Bone marrow (tissue), 2 donors: ENCODE measurements at places on chromosomes 3 and 15.

- no peak for DNase-seq
Measured at GRCh38 chr3:114226313-114226712, 11.1 kb downstream of the ZNF80 start.

DNA sequence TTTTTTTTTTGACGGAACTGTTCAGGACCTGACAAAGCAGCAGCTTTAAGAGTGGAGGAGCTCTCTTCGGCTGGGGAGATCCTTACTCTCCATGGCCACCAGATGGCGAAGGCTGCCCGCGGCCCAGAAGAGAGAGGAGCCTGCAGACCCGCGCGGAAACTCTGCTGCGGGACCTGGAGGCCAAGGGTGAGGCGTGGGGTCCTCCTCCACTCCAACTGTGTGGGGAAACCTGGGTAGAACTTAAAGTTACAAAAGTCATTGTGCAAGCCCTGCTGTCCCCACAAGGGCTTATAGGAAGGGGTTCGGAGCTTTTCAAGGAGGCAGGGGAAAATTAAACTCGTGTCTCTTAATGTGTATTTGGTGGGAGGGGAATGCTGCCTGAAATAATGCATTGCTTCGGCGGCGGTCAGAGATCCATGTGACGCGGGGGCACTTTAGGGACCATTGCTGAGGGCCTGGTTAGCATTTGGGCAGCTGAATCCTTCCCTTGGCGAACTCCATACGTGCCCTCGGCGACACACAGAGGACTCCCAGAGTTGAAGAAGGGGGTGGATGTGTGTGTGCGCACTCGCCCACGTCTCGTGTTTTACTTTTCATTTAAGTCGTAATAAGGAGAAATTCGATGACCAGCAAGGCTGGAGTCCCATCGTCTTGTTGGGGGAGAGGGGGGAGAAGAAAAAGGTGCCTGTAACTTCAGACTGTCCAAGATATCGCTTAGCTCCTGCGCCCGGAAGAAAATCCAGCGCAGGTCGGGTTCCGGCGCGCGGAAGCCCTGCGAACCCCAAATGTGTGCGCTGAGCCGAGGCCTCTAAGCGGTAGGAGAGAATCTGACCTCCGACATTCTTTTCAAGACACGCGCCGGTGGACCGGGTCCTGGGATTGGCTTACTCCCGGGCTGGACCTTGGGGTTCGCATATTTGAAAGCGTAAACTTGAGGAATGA lies 9.7 kb downstream of the EOMES start:
- DNase-seq: peak; percentile 47

- no peak for DNase-seq
Measured at GRCh38 chr3:136343873-136344555, 93.9 kb downstream of the PCCB start.

DNA sequence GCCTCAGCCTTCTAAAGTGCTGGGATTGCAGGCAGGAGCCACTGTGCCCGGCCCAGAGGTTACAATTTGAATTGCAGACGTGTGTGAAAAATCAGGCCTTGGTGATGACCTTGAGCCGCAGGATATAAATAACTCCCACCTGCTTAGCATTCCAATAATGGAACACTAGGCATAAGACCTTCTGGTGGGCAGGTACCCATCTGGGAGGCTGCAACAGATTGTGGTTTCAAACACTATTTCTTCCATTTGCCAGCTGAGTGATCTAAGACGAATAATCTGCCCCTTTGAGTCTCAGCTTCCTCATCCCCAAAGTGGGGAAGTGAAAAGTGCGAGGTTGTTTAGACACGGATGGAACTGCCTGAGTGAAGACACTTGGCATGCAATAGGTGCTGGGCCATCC lies 47.7 kb upstream of the HERC1 start:
- no peak for DNase-seq

DNA sequence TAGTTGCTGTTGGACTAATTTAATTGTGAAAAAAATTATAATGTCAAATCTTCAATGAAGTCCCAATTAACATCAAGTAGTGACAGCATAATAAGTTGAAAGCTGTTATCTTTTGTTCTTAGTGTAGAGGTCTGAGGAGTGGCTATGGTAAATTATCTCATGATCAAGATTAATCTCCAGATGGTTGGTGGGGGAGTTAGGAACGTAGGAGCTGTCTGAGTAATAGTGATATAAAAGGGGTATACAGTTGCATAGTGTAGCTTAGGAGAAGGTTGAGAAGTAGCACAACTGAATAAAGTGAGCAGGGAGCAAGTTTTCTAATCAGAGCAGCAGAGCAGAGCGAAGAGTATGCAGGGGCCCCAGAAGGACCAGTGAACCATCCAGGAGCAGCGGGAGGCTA lies 19.5 kb downstream of the TMOD2 start:
- no peak for DNase-seq

- no peak for DNase-seq
Measured at GRCh38 chr3:143770391-143770790, 77.9 kb downstream of the SLC9A9 start.

DNA sequence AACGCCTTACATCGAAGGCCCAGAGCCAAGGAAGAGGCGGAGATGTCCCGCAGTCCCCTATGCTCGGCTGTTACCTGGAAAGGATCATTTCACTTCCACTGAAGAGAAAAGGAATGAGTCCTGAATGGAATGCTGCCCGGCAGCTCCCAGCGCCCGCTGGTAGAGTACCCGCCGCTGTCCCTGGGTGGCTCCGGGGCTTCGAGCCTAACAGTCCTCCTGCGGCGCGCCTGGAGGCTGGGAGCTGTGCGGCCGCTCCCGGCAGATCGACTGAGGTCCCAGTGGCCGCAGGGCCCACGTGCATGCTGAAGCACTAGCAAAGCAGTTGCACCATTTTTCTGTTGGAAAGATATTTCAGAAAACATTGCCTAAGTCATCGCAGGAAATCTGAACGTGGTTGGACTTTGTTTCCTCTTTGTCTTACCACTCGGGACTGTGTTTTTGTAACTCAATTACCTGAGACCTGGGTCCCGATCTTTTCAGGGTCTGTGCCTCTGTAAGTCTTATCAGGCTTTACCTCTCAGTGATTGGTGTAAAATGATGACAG lies 984 bp downstream of the RNU6-1 start:
- no peak for DNase-seq

- DNase-seq: no peak
Measured at GRCh38 chr3:133491481-133492059, 81.9 kb upstream of the CDV3 start.

DNA sequence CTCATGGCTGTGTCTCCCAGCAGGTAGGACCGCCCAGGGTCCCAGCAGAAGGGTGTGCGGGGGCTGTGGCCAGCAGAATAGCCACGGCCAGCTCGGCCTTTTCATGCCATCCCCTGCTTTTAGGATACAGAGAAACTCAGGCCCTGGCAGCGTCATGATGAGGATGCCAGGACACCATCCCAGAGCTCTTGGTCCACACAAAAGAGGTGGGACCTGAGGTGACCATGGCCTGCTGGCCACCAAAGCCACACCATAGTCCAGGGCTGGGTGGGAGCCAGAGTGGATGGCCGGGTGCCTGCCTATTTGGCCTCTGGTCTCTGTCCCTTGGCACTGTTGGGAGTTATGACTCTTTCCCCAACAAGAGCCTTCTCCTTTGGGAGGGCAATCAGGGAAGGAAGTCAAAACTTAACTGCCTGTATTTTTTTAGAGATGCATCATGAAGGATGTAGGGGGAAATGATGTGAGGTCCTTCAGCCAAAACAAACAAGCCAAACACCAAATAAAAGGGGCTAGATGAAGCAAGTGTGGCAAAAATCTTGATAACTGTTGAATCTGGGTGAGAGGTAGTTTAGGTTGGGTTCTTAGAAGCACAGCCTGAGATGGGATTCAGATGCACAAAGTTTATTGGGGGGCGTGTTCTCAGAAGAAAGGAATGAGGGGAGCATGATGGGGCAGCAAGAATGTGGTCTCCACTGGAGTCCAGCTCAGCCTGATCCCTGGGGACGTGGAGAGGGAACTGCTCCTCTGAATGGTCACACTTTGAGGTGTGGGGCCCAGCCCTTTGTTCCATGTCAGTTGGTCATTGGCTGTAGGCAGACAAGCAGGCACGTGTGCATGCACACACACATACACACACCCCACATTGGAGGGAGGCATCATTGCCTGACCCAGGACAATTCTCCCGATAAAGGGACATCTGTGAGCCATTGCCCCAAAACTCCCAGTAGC lies 33.2 kb downstream of the SMAD6 start:
- DNase-seq: no peak

- DNase-seq: no peak
Measured at GRCh38 chr3:189237526-189237925, 65.8 kb downstream of the TPRG1 start.

GRCh38 chr15:51267051-51267702 lies 71.2 kb downstream of the CYP19A1 start:
- DNase-seq: no peak

GRCh38 chr3:66738625-66739365 lies 238.0 kb upstream of the LRIG1 start:
- no peak for DNase-seq

DNA sequence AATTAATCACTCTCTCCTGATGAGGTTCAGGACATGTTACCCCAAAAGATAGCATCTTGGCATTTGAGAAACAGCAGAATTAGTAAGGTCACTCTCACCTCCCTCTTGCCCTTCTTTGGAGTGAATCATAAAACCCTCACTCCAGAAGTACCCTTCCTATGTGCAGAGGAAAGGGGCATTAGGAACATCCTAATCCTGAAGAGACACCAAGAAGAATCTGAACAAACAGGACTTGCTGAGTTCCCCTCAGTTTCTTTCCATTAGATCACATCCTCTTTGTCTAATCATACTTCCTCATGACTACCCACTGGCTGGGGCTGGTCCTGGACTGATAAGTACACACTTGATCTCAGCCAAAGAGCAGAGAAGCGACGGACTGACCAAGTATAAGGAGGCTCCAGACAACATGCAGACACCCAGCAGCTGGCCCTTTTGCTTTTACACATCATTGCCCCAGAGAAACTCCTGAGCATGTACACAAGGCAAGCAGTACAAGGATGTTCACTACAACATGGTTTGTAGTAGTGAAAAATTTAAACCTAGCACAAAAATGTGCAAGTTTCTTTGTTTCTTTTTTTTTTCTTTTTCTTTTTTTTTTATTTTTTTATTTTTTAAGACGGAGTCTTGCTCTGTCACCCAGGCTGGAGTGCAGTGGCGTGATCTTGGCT lies 15.0 kb upstream of the TM6SF1 start:
- peak; percentile 70 for DNase-seq

DNA sequence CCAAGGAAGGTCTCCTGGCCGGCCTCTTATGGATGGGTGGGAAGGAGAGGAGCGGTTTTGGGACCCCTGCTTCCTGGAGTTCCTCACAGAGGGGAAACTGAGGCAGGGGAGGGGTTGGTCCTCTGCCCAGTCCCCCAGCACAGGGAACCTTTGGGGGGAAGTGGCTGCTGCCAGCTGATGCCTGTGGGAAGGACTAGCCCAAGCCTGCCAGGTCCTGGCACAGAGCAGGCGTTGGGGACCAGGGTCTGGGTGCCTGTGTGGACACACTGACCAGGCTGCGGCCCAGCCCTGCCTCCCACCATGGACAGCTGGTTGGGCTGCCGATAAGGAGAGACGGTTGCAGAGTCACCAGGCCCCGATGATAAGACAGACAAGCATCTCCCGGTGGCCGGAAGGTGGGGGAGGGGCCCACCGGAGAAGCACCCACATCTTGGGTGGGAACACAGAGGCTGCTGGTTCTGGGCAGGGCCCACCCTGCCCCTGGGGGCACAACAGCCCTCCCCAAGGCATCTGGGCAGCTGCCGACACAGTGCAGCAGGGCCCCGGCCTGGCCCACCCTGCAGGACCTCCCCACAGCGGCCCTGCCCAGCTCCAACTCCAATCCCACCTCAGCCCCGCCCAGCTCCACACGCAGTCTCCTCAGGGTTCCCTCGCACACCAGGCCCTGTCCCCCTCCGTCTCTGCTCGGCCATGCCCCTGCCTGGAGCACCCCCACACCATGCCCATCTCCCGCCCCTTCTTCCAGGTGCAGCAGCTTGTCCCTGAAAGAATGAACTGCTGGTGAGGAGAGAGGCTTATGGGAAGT lies 50.7 kb downstream of the DNAJB8 start:
- no peak for DNase-seq

- no peak for DNase-seq
Measured at GRCh38 chr3:131714585-131715220, 211.9 kb upstream of the MRPL3 start.

- no peak for DNase-seq
Measured at GRCh38 chr15:74041777-74042435, 40.4 kb downstream of the GOLGA6A start.

DNA sequence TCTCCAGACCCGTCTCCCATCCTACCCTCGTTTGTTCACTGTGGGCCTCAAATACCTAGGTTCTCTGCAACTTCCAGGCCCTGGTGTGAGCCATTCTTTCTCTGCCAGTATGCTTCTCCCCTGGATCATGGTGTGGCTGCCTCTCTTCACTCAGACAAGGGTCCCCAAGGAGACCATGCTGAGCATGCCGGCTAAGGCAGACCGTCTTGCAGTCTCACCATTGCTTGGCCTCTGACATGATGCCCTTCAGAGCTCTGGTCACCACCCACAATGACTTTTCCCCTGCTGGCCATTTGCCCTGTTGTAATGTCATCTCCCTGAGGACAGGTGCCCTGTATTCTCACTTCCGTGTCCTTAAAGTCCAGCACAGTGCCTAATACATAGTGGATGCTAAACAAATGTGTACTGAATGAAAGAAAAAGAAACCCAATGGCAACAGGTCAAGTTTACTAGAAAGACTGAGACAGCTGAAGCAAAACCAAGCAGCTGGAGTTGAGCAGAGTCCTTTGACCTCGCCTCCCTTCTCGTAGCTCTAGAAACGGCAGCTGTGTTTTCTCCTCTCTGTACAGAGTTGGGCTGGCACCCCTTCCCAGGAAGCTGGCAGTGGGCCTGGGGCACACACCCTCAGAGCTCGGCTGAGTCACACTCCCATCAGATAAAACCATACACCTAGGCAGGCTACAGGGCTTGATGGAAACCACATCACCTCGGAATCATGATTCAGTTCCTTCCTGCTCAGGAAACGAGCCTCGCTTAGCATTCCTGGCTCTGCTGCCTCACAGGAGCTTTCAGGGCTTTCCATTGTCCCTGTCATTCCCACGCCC lies 8.6 kb downstream of the TLR9 start:
- DNase-seq: no peak

DNA sequence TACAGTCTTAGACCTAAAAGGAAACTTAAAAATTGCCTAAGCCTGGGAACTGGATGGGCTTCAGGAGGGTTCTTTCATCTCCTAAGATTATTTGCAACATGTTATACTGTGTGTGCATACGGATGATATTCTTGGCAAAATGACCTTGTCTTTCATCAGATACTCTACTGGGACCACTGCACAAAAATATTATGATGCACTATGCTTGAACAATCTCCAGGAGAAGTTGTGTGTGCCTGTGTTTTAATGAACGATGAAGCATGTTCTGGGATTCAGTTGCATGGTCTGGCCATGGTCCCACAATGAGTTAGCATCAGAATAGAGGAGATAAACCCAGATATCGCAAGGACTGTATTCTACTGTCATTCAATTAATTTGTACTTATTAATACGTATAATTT lies 68.7 kb downstream of the GAP43 start:
- DNase-seq: no peak
